Hepatic stellate cell (primary cell): ENCODE measurements at places on chromosomes 2 and 18.

DNA sequence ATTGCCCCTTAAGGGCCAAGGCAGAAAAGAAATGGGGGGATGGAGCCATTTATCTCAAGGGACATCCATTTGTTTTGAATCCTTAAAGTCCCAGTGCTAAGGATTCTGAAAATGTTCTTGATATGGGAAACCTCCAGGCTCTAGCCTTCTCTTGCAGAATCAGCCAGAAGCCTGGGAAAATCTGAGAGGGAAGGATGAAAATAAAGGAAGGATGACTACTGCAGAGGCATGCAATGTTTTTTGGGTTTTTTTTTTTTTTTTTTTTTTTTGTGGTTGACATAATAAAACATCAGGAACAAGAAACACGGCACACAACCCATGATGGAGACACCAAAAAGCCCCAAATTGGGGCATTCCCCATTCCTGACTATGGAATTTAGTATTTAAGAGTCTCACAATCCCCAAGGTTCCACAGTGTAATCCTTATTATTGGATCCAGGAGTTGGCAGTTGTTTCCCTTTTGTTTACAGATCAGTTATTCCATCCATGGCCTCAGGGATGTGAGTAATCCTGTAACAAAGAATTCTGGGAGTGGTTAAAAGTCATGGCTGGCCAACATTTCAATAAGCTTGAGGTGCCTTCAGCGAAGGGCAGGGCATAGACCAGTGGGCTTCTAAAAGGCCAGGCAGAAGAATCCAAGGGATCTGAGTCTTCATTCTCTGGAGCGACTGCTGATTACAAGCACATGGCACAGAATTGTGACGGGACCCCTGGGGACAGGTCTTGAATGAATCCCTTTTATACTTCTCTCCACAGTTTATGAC lies 337.5 kb downstream of the GULP1 start:
- DNase-seq = no peak

DNA sequence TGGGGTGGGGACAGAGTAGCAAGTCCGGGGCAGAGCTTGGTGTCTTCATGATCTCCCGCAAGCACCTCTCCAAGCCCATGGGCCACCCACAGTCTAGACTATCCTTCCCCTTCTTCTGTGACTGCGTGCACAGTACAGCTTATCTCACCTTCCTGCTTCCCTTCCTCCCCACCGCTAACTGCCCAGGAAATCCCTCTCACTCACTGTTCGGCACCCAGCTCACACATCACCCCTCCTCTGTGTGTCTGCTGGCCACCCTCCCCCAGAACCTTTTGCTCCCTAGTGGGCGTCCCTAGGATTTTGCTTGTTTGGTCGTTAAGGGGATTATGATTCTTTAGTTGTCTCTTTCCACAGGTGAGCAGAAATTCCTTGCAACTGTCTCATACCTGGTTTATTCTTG lies 31.5 kb upstream of the SMAD7 start:
- DNase-seq = no peak

DNA sequence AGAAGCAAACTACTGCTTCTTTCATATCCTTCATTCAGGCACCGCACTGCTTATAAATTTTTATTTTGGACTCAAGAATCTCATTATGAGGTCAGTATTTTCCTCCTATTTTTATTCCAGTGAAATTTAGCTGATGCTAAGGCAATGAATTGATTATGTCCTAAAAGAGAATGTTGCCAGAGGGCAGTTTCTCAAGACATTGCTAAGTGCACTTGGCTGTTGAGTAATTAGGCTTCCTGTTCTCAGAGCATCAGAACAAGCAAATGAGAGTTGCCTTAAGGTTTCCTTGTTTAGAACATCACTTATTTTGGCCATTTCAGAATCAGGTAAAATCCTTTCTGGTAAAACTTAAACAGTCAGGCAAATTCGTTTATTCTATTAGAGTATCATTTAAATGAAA lies 548.6 kb upstream of the ZEB2 start:
- DNase-seq = no peak

GRCh38 chr2:15472876-15473275 lies 88.3 kb downstream of the NBAS start:
- no peak for DNase-seq

DNA sequence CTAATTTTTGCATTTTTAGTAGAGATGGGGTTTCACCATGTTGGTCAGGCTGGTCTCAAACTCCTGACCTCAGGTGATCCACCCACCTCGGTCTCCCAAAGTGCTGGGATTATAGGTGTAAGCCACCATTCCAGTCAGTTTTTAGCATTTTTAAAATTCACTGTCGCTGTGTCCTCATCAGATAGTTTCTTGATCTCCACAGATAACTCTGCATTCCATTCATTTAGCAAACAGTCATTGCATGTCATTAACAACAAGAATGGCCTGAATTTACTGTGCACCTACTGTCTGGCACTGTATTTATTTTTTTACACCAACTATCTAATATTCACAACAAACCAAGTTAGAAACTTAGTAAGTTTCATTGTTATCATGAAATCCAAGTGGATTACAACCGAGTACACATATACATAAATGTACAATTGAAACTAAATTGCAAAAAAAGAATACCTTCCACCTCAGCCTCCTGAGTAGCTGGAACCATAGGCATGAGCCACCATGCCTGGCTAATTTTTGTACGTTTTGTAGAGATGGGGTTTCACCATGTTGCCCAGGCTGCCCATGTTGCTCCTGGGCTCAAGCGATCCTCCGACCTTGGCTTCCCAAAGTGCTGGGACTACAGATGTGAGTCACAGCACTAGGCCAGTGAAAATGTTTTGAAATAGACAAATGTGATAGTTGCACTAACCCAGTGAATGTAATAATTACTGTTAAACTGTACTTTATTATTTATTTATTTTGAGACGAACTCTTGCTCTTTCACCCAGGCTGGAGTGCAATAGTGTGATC lies 4.3 kb downstream of the MCEE start:
- no peak for DNase-seq

GRCh38 chr18:49161627-49162026 lies 210.9 kb upstream of the SMAD7 start:
- peak; percentile 12 for DNase-seq

- no peak for DNase-seq
Observed at GRCh38 chr2:184780944-184781343, 182.6 kb downstream of the ZNF804A start.

- DNase-seq = no peak
Observed at GRCh38 chr2:235066895-235067294, 115.1 kb downstream of the SH3BP4 start.

DNA sequence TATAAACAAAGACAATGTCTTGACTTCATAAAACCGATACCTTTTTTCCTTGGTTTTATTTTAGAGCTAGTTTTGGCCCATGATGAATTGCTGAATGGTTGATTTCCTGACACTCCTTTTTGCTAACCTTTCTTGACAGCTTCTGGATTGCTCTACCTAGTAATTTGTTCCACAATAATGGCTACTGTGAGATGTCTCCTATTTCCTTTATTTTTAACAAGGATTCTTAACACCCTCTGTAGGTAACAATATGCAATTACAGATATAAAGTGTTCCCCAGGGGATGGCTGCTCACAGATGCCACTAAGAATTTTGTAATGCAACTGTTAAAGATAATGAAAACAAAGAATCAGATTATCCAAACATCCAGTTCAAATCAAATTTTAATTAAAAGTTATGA lies 100.8 kb upstream of the ATP5MC3 start:
- peak; percentile 26 for DNase-seq

DNA sequence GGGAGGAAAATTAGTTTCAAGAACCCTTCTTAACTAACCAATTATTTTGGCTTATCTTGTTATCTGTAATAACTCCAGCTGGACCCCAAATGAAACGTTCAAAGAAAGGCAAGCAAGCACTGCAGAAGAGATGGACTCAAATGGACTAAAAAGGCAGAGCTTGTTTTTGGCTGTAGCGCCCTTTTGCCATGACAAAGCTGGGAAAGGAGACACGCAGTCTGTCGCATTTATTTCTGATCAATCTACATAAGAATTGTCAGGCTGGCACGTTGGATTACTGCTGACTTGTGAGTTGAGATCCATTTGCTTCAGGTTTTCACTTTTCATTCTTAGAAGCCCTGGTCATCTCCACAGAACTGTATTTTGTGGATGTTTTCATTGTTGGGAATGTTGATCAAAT lies 402.9 kb downstream of the TMEM182 start:
- DNase-seq = no peak

GRCh38 chr2:219722276-219722879 lies 94.9 kb downstream of the SLC4A3 start:
- no peak for DNase-seq

DNA sequence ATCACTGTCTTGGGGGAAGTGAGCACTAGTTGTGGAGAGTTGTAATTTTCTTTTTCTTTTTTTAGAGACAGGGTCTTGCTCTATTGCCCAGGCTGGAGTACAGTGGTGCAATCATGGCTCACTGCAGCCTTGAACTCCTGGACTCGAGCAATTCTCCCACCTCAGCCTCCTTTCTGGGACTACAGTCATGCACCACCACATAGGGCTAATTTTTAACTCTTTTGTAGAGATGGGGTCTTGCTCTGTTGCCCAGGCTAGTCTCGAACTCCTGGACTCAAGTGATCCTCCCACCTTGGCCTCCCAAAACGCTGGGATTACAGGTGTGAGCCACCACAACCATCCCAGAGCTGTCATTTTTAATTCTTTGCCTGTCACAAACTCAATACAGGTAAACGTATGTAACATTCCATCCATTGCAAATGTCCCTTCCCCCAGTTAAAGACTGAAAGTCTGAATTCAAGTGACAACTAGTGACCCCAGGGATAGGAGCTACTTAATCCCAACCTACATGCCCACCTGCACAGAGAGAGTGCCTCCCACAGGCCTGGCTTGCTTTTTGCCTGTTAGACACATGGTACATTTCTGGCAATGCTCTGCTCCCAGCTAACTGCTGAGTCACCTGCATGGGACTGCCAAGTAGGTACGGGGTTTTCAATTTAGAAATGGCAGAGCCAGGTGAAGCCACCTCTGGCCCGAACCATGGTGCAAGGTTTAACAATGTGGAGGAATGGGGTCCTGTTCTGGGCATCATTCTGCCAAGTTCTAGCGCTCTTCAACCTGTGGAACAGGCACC lies 60.6 kb downstream of the CYB5A start:
- DNase-seq = no peak

- no peak for DNase-seq
Observed at GRCh38 chr18:22643731-22644130, 226.0 kb upstream of the CTAGE1 start.

DNA sequence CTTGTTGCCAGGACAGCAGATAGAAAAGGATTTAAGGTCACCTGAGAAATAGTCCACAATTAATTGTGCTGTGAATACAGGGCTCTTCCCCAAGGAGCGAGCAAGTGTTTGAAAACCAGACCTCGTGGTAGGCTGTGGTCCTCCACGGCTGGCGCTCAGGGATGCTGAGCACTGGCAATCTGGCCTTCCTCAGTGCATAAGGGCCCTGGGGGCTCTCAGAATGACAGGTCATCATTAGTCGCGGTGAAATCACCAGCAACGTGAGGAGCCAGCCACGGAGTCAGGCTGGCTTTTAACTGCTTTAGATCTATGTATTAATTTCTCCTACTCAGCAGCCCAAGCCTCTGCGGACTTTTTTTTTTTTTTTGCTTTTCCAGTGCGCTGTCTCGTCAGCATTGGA lies 148.5 kb downstream of the FHOD3 start:
- no peak for DNase-seq

DNA sequence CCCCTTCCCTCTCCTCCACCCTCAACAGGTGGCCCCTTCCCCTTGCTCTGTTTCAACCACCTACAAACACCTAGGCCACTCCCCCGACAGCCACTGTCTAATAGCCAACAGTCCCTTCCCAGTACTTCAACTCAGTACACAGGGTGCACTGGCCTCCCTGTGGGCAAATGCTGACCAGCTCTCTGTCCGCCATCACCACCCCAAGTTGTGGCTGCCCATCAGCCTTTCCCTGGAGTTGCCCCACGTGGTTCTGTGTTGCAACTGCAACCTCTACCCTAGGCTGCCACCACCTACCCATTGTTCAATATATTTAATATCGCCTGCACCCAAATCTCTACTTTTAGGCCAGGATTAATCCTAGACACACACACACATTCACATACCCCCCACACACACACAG lies 173.5 kb downstream of the MREG start:
- no peak for DNase-seq
